Astrocyte of the cerebellum (primary cell): ENCODE measurements at places on chromosomes 7 and 10.

- no peak for DNase-seq
These were observed 10.8 kb downstream of the ANTXRL start for GRCh38 chr10:46297406-46298204.

DNA sequence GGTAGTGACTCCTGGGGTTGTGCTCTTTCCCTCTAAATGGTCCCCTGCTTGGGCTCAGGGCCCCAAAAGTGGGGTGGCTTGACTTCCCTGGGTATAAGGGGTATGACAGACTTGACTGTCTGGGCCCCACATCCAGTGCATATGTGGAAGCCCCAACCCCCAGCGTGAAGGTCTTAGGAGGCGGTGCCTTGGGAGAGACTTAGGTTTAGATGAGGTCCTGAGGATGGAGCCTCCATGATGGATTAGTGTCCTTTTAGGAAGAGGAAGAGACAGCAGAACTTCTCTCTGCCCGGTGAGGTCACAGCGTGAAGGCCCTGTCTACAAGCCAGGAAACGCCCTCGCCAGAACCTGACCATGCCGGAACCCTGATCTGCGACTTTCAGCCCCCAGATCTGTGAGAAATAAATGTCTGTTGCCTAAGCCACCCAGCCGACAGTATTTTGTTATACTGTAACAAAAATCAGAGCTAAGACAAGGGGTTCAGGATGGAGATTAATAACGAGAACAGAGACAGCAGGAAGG lies 23.8 kb downstream of the PODXL start:
- no peak for DNase-seq

- no peak for DNase-seq
These were observed 24.9 kb downstream of the CALML3 start for GRCh38 chr10:5549462-5550249.

DNA sequence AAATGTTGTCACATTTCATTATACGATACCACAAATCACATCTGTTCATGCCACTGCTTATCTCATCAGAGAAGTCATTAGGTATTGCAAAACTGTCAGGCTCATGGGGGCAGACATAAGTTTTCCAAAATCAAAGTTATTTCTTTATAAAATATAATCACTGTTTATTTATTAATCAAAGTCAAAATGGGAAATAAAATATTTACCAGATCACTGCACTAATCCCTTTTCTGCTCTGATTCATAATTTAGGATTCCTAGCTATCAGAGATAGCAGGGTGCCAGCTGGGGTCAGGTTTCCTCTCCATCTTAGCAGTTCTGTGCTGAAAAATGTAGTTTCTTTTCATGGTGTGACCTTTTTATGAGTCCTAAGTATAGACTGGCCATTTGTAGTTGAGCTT lies 117.7 kb upstream of the LANCL2 start:
- DNase-seq: no peak

DNA sequence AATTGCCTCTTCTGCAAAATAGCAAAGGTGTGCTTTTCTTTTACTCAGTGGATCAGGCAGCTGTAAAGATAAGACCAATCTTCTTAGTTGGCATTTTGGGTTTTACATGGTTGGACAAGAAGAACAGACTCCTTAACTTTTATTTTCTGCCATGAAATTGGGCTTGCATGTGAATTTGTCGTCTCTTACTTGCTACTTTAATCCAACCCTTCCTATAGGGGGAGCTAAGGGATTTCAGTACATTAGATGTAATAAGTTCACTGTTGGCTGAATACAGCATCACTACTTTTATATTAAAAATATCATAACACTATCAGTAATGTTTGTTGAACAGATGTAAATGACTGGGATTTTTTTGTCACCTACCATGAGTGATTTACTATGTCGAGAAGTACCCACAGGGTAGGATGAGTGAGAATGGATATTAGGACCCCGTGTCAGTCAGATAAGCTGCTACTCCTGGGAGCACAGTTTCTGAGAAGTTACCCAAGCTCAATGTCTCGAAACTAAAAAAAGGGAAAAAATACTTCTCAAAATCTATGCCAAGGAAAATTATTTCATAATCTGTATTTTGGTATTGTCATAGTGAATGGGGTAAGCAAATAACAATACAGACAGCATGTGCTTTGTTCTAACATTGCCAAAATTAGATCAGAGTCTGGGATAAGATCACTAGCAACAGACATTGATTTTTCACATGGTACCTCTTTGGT lies 127.4 kb upstream of the AGR3 start:
- DNase-seq: no peak

DNA sequence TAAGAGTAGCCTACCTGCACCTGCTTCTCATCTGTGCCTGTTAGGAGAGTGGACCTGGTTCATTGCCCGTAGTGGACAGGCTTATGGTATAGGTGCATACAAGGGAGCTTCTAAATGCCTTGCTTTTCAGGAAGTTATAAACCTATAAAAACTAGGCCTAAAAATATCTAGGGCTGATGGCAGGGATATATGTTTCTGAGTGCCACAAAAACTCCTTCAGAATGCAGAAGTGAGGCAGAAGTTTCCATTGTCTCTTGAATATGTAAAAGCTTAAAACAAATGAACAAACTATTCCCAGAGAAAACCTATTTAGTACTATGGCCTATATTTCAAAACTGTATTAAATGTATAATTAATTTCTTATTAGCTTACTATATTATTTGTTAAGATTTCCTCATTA lies 91.8 kb downstream of the RNLS start:
- DNase-seq: no peak

DNA sequence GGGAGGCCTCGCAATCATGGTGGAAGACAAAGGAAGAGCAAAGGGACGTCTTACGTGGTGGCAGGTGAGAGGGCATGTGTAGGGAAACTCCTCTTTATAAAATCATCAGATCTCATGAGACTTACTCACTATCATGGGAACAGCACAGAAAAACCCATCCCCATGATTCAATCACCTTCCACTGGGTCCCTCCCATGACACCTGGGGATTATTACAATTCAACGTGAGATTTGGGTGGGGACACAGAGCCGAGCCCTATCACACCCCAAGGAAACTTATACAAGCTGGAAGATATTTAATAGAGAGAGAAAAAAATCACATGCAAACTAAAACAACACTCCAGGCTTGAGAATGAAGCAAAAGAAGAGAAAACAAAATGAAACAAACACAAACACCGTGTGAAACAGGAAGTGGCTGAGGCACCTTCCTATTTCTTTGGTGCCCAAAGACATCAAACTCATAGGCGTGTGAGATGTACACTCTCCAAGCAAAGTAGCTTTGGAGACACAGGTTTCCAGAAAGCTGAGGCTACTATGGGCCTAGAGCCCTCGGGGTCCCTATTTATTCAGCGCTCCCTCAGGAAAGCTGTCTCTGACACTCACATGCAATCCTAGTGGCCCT lies 97.2 kb downstream of the PRKCQ start:
- DNase-seq: no peak
